ENCODE measurements at places on chromosomes 3 and 15.
A peak's percentile ranks its signal among the peaks of the same experiment; 100 is the strongest.

DNA sequence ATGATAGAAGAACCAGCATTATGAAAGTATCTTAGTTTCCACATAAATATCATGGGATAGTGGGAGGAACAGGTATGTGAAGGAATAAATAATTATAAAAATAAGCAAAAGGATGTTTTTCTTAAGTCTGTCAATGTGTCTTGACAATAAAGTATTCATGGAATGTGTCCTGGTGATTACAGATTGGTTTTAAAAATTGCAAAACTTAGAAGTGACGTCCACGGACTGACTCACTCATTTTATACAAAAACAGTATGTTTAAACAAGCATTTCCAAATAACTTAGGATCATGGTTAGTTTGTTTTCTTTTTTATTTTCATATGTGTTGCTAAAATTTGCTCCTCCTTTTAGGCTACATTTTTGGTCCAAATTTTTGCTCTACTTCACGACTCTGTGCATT is 687.0 kb upstream of the NECTIN3 start:
- no peak for DNase-seq

DNA sequence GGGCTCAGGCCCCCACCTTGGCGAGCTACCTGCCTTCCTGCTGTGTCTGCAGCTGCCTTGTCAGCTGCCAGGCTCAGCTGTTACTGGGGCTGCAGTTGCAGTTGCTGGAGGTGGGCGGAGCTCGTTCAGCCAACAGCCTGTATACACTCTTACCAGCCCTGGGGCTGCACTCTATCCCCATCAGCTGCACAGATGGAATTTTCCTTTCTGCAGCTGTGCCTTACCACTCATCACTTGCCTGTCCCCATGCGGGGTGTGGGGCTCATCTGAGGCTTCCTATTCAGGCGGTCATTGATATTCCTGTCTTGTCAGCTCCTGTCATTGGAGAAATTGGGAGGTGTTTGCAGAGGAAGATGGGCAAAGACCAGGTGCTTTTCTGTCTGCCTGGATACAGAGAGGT is 9.1 kb upstream of the SYN2 start:
- peak; percentile 24 for DNase-seq

DNA sequence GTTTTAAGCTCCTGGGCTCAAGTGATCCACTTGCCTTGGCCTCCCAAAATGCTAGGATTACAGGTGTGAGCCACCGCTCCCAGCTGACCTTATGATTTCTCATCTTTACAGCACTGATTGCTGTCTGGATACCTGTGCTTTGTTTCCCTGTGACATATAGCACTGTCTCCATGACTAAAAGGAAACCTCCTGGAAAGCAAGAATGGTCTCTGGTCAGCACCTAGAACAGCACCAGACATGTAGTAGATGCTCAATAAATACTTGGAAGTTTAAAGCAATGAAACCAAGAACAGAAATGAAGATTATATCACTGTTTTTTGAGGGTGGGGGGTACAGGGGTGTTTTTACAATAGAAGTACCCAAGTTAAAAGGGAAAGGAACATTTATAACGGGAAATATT is 156.8 kb upstream of the ADAMTS9 start:
- no peak for DNase-seq

- no peak for DNase-seq
Measured at GRCh38 chr3:71785532-71786216, 726 bp upstream of the PROK2 start.

DNA sequence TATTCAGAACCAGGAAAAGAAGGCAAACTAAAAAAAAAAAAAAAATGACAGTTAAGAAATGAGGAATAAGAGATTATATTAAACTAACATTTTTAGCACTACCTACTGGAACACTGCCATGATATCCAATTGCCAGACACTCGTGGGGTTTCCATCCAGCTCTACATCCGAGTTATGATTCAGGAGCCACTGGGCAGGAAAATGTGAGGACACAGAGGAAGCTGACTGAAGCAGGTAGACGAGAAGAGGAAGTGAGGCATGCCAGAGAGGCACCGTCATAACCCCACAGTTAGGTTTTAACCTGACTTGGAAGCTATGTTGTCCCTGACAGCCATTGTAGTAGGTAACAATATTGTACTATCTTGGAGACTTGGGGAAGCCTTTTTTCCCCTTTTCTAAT is 495.0 kb downstream of the NLGN1 start:
- DNase-seq, result no peak

DNA sequence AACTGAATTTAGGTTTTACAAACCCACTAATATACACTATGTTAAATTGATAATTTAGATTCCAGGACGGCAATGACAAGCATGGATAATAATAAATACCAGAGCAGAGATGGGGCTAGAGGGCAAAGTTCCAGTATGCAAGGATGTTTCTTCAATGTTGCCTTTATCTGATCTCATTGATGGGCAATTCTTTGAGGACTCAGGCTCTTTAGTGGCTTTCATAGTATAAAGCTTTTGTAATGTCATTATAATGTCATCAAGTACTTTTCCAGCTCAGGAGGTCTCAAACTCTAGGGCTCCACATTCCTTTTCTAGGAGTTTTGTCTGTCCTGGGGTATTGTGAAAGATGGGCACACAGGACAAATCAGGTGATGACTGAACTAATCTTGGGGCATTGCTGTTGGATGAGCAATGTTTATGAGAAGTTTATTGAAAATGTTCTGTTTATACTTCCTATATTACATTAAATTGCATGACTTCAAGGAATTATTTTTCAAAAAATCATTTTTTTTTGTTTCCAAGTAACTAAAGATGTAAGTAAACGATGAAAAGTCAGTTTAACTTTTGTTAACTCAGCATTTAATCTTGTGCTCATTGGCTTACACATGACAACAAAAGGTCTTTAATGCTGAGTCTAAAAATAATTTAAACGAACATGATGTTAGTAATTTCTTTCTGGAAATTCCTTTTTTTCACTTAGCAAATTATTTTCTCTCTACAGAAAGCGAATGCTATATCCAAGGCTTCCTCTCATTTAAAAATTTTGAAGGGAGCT is 116.4 kb downstream of the OXSM start:
- DNase-seq, result no peak
